Activated gamma-delta T cell treated with anti-CD3 and anti-CD28 coated beads, Interleukin-2, amount 50 U/mL, for 16 hours (primary cell): ENCODE measurements at places on chromosomes 3 and 15.

DNA sequence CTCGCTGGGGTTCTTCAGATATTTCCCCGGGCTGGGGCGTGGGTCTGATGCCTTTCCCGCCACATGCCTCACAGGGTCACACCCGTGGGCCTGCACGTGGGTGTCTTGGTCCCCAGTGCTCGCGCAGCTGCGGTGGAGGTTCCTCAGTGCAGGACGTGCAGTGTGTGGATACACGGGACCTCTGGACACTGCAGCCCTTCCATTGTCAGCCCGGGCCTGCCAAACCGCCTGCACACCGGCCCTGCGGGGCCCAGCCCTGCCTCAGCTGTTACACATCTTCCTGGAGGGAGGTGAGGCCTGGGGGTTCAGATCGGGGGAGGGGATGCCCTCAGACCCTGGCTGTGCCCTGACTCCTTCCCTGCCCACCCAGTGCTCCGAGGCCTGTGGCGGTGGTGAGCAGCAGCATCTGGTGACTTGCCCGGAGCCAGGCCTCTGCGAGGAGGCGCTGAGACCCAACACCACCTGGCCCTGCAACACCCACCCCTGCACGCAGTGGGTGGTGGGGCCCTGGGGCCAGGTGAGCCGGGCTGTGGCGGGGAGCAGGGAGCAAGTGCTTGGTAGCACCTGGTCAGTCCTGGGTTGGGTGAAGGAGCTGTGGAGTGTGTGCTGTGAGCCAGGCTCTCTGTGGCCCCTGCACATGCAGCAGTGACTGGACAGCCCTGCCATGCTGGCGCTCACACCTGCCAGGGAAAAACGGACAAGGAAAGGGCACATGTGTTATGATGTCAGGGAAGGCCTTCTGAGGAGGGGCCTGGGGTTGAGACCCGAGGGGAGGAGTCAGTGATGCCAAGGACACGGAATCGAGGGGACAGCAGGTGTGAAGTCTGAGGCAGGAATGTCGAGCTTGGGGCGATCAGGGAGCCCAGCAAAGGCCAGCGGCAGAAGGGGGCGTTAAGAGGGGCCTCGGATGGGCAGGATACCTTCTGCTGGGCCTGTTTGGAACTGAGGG lies 88.9 kb downstream of the TBC1D2B start:
- DNase-seq = no peak

GRCh38 chr15:68646696-68647095 lies 67.9 kb downstream of the CORO2B start:
- no peak for DNase-seq

GRCh38 chr3:193774916-193775285 lies 181.9 kb downstream of the OPA1 start:
- DNase-seq = no peak

DNA sequence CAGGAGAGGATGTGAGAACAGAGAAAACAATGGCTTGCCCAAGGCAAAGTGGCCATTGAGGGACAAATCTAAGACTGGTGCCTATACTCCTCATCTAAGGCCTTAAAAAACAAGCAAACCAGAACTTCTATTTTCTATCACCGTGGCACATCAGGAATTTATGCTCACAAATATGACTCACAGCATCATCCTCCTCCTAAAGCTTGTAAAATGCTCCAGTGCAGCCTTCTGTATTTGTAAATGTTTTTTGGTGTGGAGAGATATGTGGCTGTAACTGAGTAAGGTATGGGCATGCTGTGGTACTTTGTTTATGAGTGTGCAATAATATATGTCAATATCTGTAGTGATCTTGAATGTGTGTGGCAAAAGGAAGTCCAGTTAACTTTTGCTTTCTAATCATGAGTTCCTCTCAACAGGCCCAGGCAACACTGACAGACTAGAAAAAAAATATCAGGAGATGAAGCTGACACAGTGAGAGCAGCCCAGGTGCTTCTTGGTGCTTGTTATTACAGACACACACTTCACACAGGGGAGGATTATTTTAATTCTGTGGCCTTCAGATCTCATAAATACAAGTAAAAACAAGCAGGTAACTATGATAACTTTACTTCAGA lies 60.3 kb downstream of the CTNNB1 start:
- no peak for DNase-seq

DNA sequence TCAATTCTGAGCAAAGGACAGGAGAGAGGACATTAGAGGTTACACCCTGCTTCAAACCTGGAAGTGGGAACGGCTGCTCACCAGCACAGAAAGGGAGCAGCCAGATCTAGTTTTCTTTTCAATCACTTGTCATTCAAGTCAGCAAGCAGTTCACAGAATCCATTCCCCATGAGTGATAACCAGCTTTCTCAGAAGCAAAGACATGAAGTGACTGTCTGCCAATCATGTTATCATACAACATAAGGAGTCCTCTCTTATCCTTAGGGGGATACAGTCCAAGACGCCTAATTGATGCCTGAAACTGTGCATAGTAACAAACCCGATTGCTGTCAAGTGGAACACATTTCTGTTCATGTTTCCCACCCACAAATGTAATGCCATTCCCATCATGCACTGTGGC lies 54.7 kb downstream of the FAM98B start:
- DNase-seq = no peak

DNA sequence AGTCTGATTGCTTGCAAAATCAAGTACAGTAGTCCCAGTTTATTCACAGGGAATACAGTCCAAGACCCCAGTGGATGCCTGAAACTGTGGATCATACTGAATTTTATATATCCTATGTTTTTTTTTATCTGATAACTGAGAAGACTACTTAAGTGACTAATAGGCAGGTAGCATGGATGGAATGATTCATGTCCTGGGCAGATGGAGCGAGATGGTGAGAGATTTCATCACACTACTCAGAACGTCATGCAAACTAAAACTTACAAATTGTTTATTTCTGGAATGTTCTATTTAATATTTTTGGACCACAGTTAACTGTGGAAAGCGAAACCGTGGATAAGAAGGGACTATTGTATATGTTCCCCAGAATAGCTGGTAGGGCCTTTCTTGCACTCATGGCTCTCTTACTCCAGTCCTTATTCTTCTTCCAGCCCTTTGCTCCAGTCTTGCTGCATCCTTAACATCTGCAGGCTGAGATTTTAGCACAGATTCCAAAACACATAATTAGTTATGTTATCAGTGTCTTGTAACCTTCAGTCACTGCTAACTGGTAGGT lies 290.0 kb downstream of the ADAMTSL3 start:
- DNase-seq = no peak

DNA sequence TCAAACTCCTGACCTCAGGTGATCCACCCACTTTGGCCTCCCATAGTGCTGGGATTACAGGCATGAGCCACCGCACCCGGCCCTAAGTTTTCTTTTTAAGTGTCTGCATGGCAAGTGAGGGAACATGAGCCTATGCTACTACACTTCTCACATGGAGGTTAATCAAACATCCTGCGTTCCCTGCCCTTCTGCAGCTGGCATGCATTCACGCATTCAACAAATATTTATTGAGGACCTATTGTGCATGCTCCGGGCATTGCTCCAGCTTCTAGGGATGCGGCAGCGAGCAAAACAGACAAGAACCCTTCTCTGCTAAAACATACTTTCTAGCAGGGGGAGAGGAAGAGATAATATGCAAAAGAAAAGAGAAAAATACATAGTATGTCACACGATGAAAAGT lies 42.6 kb upstream of the ACKR4 start:
- no peak for DNase-seq

DNA sequence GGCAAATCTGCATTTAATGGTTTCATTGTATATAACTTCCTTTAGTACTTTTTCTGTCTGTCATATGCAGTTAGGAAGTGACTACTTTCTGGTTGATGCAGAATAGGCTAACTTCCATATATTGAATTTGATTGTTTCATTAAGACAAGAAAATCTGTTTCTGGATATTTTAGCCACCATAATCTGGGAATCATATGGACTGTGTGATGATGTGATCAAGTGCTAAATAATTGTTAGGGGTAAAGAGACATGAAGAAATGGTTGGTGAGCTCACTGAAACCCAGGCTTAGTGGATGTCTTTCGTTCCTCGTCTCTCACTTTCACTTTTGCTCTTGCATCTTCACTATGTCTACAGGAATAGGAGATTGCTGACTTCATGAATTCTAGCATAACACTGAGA lies 3.5 kb upstream of the MNS1 start:
- no peak for DNase-seq

DNA sequence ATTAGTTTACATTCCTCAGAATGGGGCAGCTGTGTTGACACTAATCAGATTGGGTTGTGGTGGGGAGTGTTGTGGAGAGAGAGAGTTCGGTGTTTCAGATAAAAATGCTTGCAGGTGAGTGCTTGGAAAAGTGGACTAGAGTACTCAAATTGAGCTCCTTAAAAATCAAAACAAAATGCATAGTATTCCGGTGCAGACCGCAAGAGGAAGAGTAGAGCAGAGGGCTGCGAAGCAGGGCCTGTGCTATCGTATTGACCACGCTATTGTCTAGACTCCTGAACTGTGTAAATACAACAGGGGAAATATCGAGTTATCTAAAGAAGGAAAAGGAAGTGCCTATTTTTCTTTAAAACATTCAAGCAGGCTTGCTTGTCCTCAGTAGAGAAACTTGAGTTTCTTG lies 159.5 kb downstream of the TP63 start:
- DNase-seq = no peak

DNA sequence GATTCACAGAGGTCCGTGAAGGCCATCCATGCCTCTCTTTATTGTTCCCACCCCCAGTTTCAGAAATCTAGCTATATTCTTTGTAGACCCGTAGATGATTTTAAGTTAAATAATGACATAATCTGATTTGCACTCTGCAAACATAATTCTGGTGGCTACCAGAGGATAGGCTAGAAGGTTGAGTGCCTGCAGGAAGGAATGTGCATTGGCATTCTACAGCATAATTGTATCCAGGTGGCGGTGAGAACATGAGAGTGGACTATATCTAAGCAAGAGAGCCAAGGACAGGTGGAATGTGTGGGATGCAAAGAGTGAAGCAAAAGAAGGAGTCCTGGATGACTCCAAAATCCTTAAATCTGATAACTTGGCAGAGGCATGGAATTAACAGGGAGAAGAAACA lies 298.5 kb upstream of the MME start:
- DNase-seq = no peak

DNA sequence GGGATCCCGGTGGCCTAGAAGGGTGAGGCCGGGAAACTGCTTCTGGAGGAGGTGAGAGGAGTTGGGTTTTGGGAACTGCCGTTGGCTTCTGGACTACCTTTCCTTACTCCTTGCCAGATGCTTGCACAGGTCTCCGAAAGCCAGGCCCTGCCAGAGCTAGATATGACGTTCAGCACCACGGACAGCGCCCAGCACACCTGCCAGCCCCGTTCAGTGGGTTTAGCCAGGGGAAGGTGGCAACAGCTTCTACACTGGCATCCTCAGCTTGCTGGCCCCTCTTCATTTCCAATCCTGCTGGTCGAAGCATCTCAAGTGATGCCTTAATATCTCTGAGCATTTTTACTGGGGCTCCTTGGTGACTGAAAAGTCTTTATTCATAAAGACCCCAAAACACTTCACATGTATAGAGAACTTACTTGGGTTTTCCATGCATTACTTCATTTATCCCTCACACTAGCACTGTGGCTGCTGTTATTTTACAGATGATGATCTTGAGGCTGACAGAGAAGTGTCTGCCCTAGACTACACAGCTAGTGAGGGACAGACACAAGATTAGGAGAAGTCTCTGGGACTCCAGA lies 21.9 kb downstream of the HCN4 start:
- peak; percentile 17 for DNase-seq

- no peak for DNase-seq
Measured at GRCh38 chr3:51982352-51982837, 940 bp upstream of the ACY1 start.

GRCh38 chr15:68372291-68372811 lies 59.6 kb downstream of the ITGA11 start:
- no peak for DNase-seq

DNA sequence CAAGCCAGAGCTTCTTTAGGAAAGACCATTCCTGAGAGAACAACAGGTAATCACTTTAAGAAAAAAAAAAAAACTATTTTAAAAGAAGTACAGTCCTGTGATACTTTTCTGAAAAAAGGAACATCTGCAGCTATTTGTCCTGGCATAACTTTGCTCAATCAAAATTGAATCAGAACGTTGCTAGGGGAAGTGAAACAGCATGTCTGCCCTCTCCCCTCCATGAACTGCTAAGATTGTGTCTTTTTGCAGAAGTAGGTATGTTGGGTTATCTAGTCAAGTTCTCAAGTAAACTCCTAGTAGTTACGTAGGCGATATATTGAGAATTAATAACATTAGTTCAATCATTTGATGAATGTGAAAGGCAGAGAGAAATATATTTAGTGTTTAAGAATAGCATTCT lies 1013.3 kb downstream of the TUSC7 start:
- DNase-seq = no peak

DNA sequence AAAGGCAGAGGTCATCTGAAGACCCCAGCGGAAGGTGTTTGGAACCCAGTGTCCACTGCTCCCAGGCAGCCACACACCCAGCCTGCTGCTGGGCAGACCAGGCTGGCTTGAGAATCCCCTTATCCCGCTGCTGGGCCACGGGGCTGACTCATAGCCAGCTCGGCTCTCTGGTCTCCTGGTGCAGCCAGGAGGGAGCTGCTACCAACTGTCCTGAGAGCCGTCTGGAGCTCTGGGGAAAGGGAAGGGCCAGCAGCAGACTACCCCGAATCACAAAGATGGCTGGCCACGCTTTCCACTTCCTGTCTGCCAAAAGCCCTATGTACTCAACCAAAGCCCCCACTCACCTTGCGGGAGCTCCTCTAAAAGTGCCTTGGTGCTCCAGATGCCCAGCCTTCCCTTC lies 38.3 kb downstream of the WHAMM start:
- DNase-seq = no peak

DNA sequence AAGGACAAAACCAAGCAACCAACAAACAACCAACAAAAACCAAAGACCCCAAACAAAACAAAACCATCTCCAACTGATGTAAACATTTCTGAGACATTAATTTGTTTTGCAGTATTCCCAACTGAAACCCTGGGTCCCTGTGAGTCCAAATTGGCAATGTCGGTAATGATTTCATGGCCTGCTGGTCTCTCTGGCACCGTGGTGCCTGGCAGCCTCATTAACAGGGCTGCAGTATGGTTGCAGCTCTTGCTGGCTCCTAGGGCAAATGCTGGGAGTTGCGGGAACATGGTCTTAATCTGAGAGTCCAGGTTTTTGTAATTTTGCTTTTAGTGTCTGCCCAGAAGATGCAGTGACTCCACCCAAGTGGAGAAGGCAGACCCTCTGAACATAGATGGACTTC lies 128.3 kb downstream of the SV2B start:
- no peak for DNase-seq

GRCh38 chr3:57544181-57545125 lies at the start of gene DNAH12:
TSS of gene DNAH12 (minus strand) at chr3:57544344. CDS start at chr3:57542870, 1,474 bp downstream.
- DNase-seq = no peak
